ENCODE measurements at places on chromosomes 3 and 15. TPM values are rescaled to one million over a fixed set of nuclear protein-coding genes. Genes with fewer than 3 reads are reported as not detected.

CCRL2 gene
- total RNA-seq, result 5.3 TPM

CAMK2N2 gene
- not detected for total RNA-seq

MINDY4B gene
- total RNA-seq, result not detected

GRIP2 gene
- total RNA-seq, result 0.15 TPM

ANKRD63 gene
- total RNA-seq, result 0.17 TPM

CA12 gene
- total RNA-seq, result not detected

RTP1 gene
- not detected for total RNA-seq

RTP4 gene
- total RNA-seq, result 19.4 TPM

THRB gene
- total RNA-seq, result not detected

IGSF11 gene
- total RNA-seq, result 2.0 TPM

FEZF2 gene
- total RNA-seq, result not detected

BLOC1S6 gene
- 29.3 TPM for total RNA-seq

MUSTN1 gene
- not detected for total RNA-seq

KIF15 gene
- 58.8 TPM for total RNA-seq

DNA sequence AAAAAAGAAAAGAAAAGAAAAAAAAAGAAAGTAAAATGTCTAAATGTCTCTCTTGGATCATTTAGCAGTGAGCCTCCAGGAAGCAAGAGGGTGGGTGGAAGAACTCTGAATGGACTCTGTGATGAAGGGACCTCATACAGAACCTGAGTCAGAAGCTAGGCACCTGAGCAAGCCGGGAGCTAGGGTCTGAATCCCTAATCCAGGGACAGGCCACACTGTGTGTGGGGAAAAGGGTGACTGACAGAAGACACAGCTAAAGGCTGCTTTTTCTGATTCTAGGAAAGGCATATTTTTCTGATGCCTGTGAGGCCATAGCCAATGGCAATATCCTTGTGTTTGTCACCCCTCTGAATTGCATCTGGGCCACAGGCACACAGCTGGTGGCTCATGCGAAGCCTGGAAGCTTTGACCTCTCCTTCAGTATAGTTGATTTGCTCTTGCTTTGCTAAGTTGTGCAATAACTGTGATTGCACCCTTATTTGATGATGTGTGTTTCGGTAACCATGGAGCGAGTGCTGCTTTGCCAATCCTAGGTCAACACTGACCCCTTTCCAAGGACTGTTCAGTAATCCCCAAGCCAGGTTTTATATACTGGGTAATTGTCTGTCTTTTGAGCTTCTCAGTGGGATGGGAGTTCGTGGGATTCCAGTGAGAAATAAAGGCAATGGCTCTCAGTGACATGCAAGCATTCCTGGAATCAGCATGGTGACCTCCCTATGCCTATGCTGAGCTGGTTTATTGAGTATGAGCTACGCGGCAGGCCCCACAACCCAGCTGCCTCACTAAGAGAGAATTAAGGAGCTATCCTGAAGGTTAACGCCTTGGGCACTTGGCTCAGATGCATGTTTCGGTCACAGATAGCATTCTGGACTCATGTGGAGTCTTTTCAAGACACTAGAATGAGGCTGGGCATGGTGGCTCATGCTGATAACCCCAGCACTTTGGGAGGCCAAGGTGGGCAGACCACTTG is 49.0 kb upstream of the OSBPL11 start:
- no peak overlapping the region for H3K4me3 ChIP-seq
- H3K27ac ChIP-seq, result no peak overlapping the region
- H3K4me1 ChIP-seq, result no peaks in the 10 kb centered on the region
- DNase-seq, result no peak

DNA sequence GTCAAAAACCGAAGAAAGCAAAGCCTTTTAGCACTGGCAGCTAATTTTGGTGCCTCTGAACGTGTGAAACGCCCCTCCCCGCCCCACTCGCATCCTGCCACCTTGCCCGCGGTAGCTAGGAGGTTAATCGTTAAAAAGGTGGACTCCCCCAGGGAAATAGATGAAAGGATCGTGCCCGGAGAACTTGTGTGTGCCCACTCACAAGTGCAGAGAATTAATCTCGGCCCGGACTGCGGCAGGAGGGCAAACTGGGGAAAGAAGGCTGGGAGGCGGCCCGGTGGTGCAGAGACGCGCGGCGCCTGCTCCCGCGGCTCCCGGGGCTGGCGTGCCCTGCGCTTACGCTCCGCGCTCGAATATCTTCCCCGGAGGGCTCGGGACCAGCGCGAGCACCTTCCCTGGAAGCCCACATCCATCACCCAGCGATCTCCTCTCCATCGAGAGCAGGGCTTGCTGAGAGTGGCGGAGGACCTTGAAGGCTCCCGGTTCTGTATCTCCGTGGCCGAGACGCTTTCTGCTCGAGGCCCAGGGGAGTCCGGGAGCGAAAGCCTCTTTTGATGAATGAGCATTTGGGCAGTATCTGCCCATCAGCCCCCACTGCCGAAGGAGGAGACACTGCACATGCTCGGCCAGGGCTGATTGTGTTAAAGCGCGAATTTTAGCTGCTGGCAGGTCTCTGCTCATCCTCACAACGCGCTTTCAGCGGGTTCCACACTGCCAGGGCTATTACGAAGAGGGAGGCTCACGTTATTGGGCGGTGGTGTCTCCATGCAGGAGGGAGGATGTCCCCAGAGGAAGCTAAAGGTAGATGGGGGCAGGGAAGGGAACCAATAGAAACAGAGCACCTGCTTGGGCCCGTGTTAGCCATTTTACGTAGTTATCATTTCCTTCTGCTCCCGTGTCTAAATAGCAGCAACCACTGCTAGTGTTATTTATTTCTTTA is 1.3 kb upstream of the SPTSSB start:
- DNase-seq, result peak; percentile 18
- H3K4me1 ChIP-seq, result peaks cover 17% of the 10 kb centered on the region
- no peak overlapping the region for H3K27ac ChIP-seq
- peaks cover 79% of the 10 kb centered on the region for H3K27me3 ChIP-seq
- peak overlapping the region; percentile 57 for H3K4me3 ChIP-seq
- no peaks in the 10 kb centered on the region for H3K36me3 ChIP-seq

- no peak overlapping the region for H3K4me3 ChIP-seq
- H3K4me1 ChIP-seq, result no peaks in the 10 kb centered on the region
- H3K36me3 ChIP-seq, result no peaks in the 10 kb centered on the region
- H3K27ac ChIP-seq, result no peak overlapping the region
- no peaks in the 10 kb centered on the region for H3K27me3 ChIP-seq
These were observed 352.0 kb downstream of the GAP43 start for GRCh38 chr3:115975353-115975752.

DNA sequence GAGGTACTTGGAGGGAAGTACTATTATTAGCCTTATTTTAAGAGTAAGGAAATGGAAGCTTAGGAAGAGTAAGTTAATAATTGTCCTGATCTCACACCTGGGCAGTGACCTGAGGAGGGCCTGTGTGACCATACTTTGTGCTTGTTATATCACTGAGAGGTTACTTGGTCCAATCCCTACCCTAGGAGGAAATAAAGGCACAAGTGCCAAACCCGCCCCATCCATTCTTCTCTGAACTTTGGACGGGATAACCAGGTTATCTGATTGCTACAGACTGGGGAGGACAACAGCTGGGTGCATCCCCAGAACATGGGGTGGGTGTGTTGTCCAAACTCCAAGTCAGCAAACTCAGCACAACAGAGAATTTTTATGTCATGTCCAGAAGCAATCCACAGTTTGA is 77.7 kb upstream of the NR2E3 start:
- H3K4me3 ChIP-seq, result no peak overlapping the region
- H3K4me1 ChIP-seq, result no peaks in the 10 kb centered on the region
- DNase-seq, result no peak
- no peaks in the 10 kb centered on the region for H3K36me3 ChIP-seq
- no peak overlapping the region for H3K27ac ChIP-seq
- H3K27me3 ChIP-seq, result peaks cover 1% of the 10 kb centered on the region

GRCh38 chr3:114550165-114550564 is 256.3 kb downstream of the TIGIT start:
- no peak for DNase-seq
- H3K27me3 ChIP-seq, result no peaks in the 10 kb centered on the region
- no peak overlapping the region for H3K4me3 ChIP-seq

GRCh38 chr3:127970966-127971592 is 56.0 kb downstream of the KBTBD12 start:
- no peaks in the 10 kb centered on the region for H3K4me1 ChIP-seq
- peaks cover 44% of the 10 kb centered on the region for H3K27me3 ChIP-seq

GRCh38 chr3:64178419-64178818 is 46.8 kb downstream of the PRICKLE2 start:
- no peak overlapping the region for H3K4me3 ChIP-seq
- H3K4me1 ChIP-seq, result no peaks in the 10 kb centered on the region
- DNase-seq, result no peak
- H3K27me3 ChIP-seq, result no peaks in the 10 kb centered on the region

DNA sequence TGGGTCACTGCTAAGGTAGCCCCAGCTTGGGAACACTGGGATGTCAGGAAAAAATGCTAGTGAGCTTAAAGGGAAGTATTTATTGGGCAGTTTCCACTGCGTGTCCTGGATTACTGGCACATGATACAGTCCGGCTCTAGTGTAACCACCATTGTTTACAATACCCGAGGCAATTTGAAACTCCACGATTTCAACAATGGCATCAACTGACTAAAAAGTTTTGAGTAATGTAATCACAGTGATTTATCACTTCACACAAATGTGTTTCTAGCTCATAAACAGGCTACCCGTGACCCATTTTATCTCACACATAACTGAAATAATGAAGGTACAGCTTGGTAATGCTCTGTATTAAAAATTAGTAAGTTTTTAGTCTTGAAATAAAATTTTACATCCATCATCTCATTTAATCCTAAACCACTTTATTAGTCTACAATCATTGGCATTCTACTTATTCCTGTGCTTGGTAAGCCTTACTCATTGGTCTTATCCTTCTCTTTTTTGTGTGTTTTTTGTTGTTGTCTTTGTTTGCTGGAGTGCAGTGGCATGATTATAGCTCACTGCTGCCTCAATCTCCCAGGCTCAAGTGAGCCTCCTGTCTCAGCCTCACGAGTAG is 7.6 kb downstream of the ZMAT3 start:
- H3K4me1 ChIP-seq, result peaks cover 25% of the 10 kb centered on the region
- H3K4me3 ChIP-seq, result no peak overlapping the region
- DNase-seq, result no peak
- no peaks in the 10 kb centered on the region for H3K27me3 ChIP-seq
- H3K36me3 ChIP-seq, result peaks cover 56% of the 10 kb centered on the region

GRCh38 chr3:127604035-127604434 is 5.8 kb downstream of the MCM2 start:
- H3K27ac ChIP-seq, result no peak overlapping the region
- peaks cover 66% of the 10 kb centered on the region for H3K36me3 ChIP-seq
- H3K27me3 ChIP-seq, result no peaks in the 10 kb centered on the region
- H3K4me1 ChIP-seq, result peaks cover 61% of the 10 kb centered on the region
- no peak for DNase-seq
- no peak overlapping the region for H3K4me3 ChIP-seq

- no peaks in the 10 kb centered on the region for H3K4me1 ChIP-seq
- no peak for DNase-seq
- no peaks in the 10 kb centered on the region for H3K27me3 ChIP-seq
- no peak overlapping the region for H3K27ac ChIP-seq
These were observed 7.7 kb downstream of the STRA6 start for GRCh38 chr15:74194572-74195559.

GRCh38 chr3:62669161-62669560 is 206.1 kb downstream of the CADPS start:
- no peaks in the 10 kb centered on the region for H3K27me3 ChIP-seq
- no peaks in the 10 kb centered on the region for H3K4me1 ChIP-seq
- no peak overlapping the region for H3K4me3 ChIP-seq
- no peak for DNase-seq
- no peaks in the 10 kb centered on the region for H3K36me3 ChIP-seq
- no peak overlapping the region for H3K27ac ChIP-seq

DNA sequence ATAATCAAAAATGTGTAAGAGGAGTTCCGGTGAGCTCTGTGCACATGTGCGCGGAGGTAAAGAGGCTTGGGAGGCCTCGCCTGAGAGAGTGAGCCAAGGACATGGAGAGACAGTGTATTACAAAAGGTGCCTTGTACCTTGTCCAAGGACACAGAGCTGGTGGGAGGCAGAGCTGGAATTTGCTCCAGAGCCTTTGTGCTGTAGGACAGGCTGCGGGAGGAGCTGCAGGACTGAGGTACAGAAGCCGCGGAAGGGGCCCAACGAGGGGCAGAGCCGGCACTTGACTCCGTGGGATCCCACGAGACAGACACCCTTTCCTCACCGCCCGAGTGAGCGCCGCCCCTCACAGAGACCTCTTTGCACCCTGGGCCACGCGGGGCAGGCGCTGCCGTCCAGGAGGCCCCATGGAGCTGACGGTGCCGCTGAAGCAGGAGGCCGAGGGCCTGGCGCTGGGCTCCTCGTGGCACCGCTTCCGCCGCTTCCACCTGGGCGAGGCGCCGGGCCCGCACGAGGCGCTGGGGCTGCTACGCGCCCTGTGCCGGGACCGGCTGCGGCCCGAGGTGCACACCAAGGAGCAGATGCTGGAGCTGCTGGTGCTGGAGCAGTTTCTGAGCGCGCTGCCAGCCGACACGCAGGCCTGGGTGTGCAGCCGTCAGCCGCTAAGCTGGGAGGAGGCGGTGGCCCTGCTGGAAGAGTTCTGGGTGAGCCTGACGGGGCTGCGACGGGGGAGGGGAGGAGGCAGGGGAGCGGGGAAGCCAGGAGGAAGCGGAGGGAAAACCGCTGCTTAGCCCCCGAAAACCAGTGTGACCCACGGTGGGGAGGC is 68.7 kb downstream of the SLTM start:
- no peak for DNase-seq
- H3K27me3 ChIP-seq, result peaks cover 7% of the 10 kb centered on the region
- H3K4me1 ChIP-seq, result peaks cover 27% of the 10 kb centered on the region
- H3K36me3 ChIP-seq, result no peaks in the 10 kb centered on the region
- H3K4me3 ChIP-seq, result no peak overlapping the region
- peak overlapping the region; percentile 73 for H3K27ac ChIP-seq

GRCh38 chr3:190229632-190230424 is 92.4 kb downstream of the CLDN1 start:
- H3K36me3 ChIP-seq, result no peaks in the 10 kb centered on the region
- H3K27me3 ChIP-seq, result peaks cover 6% of the 10 kb centered on the region
- no peak overlapping the region for H3K4me3 ChIP-seq
- DNase-seq, result no peak
- no peaks in the 10 kb centered on the region for H3K4me1 ChIP-seq

GRCh38 chr3:141085343-141086070 is 34.4 kb downstream of the SPSB4 start:
- no peaks in the 10 kb centered on the region for H3K36me3 ChIP-seq
- H3K27me3 ChIP-seq, result no peaks in the 10 kb centered on the region
- no peak for DNase-seq
- H3K4me1 ChIP-seq, result no peaks in the 10 kb centered on the region

GRCh38 chr3:178271740-178272387 is 264.4 kb upstream of the KCNMB2 start:
- H3K4me1 ChIP-seq, result no peaks in the 10 kb centered on the region
- no peak for DNase-seq
- no peaks in the 10 kb centered on the region for H3K27me3 ChIP-seq
- H3K4me3 ChIP-seq, result no peak overlapping the region
- H3K36me3 ChIP-seq, result no peaks in the 10 kb centered on the region

GRCh38 chr3:86856711-86857110 is 134.2 kb downstream of the VGLL3 start:
- DNase-seq, result no peak
- no peak overlapping the region for H3K4me3 ChIP-seq
- no peaks in the 10 kb centered on the region for H3K36me3 ChIP-seq

DNA sequence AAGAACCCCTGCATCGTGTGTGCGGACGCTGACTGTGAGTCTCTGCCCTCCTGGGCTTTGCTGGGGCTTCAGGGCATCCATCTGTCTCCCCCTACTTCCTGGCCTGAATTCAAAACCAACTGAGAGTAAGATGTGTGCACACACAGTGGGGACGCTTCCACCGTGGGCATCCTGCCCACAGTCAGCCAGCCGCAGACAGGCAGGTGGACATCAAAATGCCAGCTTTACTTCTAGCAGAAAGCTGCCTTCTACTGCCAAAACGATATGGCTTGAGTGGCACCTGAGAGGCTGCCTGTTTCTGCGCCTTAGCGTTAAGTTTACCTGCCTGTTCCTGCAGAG is 18.5 kb downstream of the ALDH1A3 start:
- DNase-seq, result no peak
- H3K36me3 ChIP-seq, result no peaks in the 10 kb centered on the region
- no peak overlapping the region for H3K27ac ChIP-seq
- H3K4me1 ChIP-seq, result no peaks in the 10 kb centered on the region
- peaks cover 3% of the 10 kb centered on the region for H3K27me3 ChIP-seq
- no peak overlapping the region for H3K4me3 ChIP-seq

Data from activated CD4-positive, alpha-beta T cell treated with anti-CD3 and anti-CD28 coated beads, Interleukin-2, amount 10 ng/mL, durations not matched to agents 7 days and 5 days (primary cell).